Right lobe of liver (tissue), 6 donors: ENCODE measurements at places on chromosomes 6 and 20. TPM values are rescaled to one million over a fixed set of nuclear protein-coding genes. Genes with fewer than 3 reads are reported as not detected.
A peak's percentile ranks its signal among the peaks of the same experiment; 100 is the strongest.

DNA sequence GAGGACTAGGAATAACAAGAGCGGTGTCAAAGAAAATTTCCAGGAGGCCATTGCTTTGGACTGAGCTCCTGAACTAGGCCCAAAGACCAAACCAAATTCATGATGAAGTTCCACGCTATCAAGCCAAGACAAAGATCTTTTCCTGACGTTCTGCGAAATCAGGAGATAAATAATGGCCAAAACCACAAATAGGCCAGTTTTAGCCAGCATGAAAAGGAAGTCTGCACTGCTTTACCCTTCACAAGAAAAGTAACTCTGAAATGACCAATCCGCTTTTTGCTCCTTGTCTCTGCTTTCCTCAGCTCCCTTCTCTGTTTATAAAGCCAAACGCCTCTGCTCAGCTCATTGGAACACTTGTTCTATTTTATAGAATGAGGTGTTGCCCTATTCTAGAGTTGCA is 6.7 kb downstream of the NCOA5 start:
- no peak overlapping the region for H3K4me3 ChIP-seq
- peaks cover 24% of the 10 kb centered on the region for H3K4me1 ChIP-seq
- peaks cover 8% of the 10 kb centered on the region for H3K36me3 ChIP-seq
- no peaks in the 10 kb centered on the region for H3K27me3 ChIP-seq
- no peak overlapping the region for H3K27ac ChIP-seq
- no peak for DNase-seq

DNA sequence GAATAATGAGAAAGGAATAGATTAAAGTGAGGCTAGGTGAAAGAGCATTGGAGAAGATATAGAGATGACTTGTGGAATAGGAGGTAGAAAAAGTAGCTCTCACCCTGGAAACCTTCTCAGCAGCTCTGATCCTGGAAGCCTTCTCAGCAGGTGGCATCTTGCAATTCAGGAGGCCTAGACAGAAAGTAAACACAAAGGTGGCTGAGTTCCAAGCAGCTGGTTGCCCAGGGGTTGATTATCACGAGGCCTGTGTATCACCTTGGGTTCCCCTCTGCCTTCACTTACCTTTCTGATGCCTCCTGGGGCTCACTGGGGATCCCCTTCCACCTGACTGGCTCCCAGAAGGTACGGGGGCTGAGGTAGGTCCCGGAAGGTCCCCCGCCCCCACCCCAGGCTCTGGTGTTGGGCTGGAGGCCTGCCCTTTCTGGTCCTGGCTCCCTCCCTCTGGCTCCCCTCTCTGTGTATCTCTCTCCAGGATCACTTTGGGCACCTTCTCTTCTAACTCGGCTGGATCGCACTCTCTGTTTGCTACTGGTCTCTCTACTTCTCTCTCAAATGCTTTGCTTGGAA is 9.7 kb downstream of the MDC1 start:
- no peaks in the 10 kb centered on the region for H3K27me3 ChIP-seq
- H3K4me3 ChIP-seq, result no peak overlapping the region
- H3K27ac ChIP-seq, result no peak overlapping the region

- peaks cover 3% of the 10 kb centered on the region for H3K36me3 ChIP-seq
- no peak overlapping the region for H3K4me3 ChIP-seq
- no peaks in the 10 kb centered on the region for H3K27me3 ChIP-seq
Observed at GRCh38 chr6:32187009-32187709, 2.8 kb downstream of the PBX2 start.

- H3K4me1 ChIP-seq, result no peaks in the 10 kb centered on the region
- no peak overlapping the region for H3K27ac ChIP-seq
- no peak overlapping the region for H3K4me3 ChIP-seq
- no peaks in the 10 kb centered on the region for H3K27me3 ChIP-seq
Observed at GRCh38 chr20:1505361-1505760, 14.1 kb upstream of the SIRPB2 start.

DNA sequence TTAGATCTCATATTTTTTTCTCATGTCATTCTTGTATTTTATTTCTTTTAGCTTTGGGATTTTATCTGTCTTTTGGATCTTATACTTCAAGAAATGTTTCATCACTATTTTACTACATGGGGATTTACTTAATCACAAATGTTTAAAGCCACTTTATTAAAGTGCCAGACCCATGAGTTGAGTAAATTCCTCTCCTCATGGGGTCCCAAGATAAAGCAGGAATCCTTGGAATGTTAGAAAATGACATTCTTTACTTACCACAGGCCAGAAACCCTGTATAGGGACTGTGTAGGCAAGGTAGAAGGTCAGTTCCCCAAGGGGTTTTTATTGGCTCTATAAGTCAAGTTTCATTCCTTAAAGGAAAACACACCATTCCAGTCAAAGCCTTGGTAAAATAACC is 28.4 kb upstream of the OR2J2 start:
- H3K27ac ChIP-seq, result no peak overlapping the region
- H3K4me1 ChIP-seq, result no peaks in the 10 kb centered on the region
- H3K36me3 ChIP-seq, result no peaks in the 10 kb centered on the region
- no peaks in the 10 kb centered on the region for H3K27me3 ChIP-seq
- no peak overlapping the region for H3K4me3 ChIP-seq

DNA sequence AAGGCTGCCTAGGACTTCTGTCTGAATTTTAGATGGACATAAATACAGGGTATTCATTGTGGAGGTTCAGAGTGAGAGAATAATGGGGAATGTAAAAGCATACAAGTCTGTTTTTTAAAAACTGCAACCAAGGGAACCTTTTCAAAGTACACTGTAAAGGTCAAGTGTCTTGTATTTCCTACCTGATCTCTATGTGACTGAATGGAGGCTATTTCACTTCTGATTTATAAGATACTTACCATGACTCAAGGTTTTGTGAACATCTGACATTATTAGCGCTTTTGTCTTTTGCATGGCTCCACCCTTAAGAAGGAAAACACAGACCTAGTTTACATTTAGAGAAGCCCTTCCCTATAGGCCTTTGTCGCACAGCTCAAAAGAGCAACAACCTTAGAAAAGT is 126.5 kb downstream of the ZFAND3 start:
- H3K27ac ChIP-seq, result no peak overlapping the region
- H3K4me1 ChIP-seq, result no peaks in the 10 kb centered on the region
- no peak overlapping the region for H3K4me3 ChIP-seq
- H3K36me3 ChIP-seq, result no peaks in the 10 kb centered on the region
- H3K27me3 ChIP-seq, result no peaks in the 10 kb centered on the region

- H3K4me3 ChIP-seq, result peak overlapping the region; percentile 92
- H3K4me1 ChIP-seq, result no peaks in the 10 kb centered on the region
- H3K27ac ChIP-seq, result no peak overlapping the region
Observed at GRCh38 chr20:37693242-37693634, 592 bp upstream of the CTNNBL1 start.

GRCh38 chr6:94955156-94955555 is 622.2 kb upstream of the MANEA start:
- H3K4me1 ChIP-seq, result no peaks in the 10 kb centered on the region
- H3K36me3 ChIP-seq, result no peaks in the 10 kb centered on the region
- no peak overlapping the region for H3K27ac ChIP-seq
- no peaks in the 10 kb centered on the region for H3K27me3 ChIP-seq

GRCh38 chr6:145819994-145820393 is 5.4 kb upstream of the FBXO30 start:
- H3K27ac ChIP-seq, result no peak overlapping the region
- no peak for DNase-seq
- H3K4me3 ChIP-seq, result no peak overlapping the region
- H3K36me3 ChIP-seq, result no peaks in the 10 kb centered on the region

GRCh38 chr6:4291453-4292403 is 156.4 kb upstream of the ECI2 start:
- no peaks in the 10 kb centered on the region for H3K27me3 ChIP-seq
- H3K27ac ChIP-seq, result no peak overlapping the region
- no peak for DNase-seq
- no peaks in the 10 kb centered on the region for H3K4me1 ChIP-seq
- no peak overlapping the region for H3K4me3 ChIP-seq

- DNase-seq, result no peak
- H3K4me1 ChIP-seq, result no peaks in the 10 kb centered on the region
- H3K36me3 ChIP-seq, result no peaks in the 10 kb centered on the region
- no peak overlapping the region for H3K4me3 ChIP-seq
Observed at GRCh38 chr6:161053103-161053502, 61.5 kb downstream of the MAP3K4 start.

DNA sequence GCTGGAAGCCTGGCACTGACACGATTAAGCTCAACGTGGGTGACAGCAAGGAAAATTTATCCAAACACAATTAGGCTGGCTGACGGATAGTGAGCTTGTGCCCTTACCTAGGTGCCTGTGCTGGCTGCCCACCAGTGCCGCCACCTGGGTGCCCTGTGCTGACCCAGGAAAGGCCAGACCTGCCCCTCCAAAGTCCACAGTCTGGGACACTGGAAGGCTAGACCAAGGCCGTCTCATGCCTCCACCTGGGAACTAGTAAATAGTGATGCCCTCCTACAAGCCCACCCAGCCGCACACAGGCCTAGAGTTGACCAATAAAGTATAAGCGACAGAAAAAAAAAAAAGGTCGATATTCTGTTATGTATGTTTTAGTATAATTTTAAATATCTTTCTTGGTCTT is 142.6 kb upstream of the MCHR2 start:
- H3K27ac ChIP-seq, result no peak overlapping the region
- H3K4me3 ChIP-seq, result no peak overlapping the region
- no peaks in the 10 kb centered on the region for H3K27me3 ChIP-seq
- no peaks in the 10 kb centered on the region for H3K4me1 ChIP-seq

DNA sequence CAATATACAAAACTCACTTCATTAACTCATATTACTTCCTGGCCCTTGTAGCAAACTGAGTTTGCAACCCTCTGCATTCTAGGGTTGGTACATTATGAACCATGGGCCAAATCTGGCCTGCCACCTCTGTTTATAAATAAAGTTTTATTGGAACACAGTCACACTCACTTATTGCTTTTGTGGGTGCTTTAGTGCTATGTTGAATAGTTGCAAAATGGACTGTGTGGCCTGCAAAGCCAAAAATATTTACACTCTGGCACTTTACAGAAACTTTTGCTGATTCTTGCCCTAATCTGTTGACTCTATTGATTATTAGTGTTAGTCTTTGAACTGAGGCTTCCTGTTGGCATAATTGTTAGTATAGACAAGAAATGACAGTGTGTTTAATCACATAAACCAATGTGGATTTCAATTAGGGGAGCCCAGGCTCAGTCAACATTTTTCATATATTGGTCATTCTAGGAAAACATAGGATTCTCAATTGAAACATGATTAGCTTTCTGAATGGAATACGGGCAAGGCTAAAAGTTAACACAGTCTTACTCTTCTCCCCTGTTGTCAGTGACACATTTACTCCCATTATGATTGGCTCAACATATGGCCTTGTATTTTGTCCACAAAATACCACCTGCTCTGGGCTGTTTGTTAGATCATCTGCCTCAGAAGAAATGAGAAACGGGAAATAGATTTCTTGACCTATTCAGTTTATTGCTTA is 241.9 kb upstream of the ZFP64 start:
- DNase-seq, result no peak
- H3K4me3 ChIP-seq, result no peak overlapping the region
- no peaks in the 10 kb centered on the region for H3K36me3 ChIP-seq
- H3K27me3 ChIP-seq, result no peaks in the 10 kb centered on the region
- H3K4me1 ChIP-seq, result no peaks in the 10 kb centered on the region
- no peak overlapping the region for H3K27ac ChIP-seq

DNA sequence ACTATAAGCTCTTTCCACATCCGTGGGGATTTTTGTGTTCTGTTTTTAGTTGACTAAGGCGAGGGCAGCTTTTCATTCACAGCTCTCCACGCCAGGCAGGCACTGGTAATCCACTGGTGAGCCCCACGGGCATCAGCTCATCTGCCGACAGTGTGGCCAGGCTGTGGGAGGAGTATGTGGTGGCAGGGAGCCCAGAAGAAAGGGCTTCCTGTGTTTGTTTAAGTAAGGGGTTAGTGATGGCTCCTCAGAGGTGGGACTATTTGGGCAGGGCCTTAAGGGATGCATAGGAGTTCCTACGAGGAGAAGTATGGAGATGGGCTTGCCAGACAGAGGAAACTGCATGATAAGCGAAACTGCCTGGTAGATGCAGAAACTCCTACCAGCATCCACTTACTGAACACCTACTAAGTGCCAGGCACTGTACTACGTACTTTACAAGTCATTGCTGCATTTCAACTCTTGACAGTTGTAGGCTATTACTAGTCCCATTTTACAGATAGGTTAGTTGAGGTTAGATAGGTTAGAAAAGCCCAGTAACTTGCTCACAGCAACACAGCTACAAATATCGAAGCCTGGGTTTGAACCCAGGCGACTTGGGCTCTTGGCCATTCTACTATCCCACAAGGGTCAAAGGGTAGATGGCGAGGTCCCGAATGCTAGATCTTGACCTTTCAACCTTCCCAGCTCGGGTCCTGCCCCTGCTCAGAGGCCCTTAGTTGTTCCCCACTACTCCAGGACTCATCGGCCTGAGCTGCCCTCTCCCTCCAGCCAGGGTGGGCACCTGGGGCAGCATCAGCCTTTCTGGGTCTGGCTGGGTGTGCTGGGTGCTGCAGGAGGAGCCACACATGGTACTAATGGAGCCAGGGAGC is 55.1 kb downstream of the CEBPB start:
- no peak for DNase-seq
- no peaks in the 10 kb centered on the region for H3K36me3 ChIP-seq
- H3K4me1 ChIP-seq, result peaks cover 34% of the 10 kb centered on the region
- H3K27ac ChIP-seq, result no peak overlapping the region
- H3K27me3 ChIP-seq, result no peaks in the 10 kb centered on the region
- H3K4me3 ChIP-seq, result no peak overlapping the region

DNA sequence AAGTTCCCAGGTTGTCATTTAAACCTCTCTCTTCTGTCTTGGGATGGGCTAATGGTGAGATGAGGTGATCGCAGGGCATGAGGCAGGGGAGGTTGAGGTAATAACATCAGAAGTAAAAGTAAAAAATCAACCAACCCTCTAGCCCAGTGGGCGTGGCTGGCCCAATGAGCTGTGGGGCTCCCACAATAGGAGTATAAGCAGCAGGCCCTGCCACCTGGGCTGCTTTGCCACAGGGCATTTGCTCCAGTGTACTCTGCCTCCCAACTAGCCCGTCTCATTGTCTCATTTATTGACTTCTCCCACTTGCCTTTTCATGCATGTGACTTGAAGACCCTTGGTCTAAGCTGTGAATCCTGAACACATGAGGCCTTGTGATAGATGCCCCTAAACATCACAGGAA is 62.8 kb downstream of the PHACTR3 start:
- no peaks in the 10 kb centered on the region for H3K36me3 ChIP-seq
- DNase-seq, result no peak

- H3K27ac ChIP-seq, result no peak overlapping the region
- H3K27me3 ChIP-seq, result no peaks in the 10 kb centered on the region
- DNase-seq, result no peak
- no peaks in the 10 kb centered on the region for H3K36me3 ChIP-seq
- H3K4me3 ChIP-seq, result no peak overlapping the region
- H3K4me1 ChIP-seq, result no peaks in the 10 kb centered on the region
Observed at GRCh38 chr6:66065313-66065712, 358.3 kb upstream of the EYS start.

- no peaks in the 10 kb centered on the region for H3K36me3 ChIP-seq
- DNase-seq, result no peak
- H3K4me3 ChIP-seq, result no peak overlapping the region
Observed at GRCh38 chr6:52754443-52754842, 8.8 kb downstream of the GSTA2 start.

GRCh38 chr6:44867571-44868334 is 460.4 kb upstream of the RUNX2 start:
- H3K4me1 ChIP-seq, result no peaks in the 10 kb centered on the region
- H3K27ac ChIP-seq, result no peak overlapping the region
- no peak for DNase-seq
- no peak overlapping the region for H3K4me3 ChIP-seq
- no peaks in the 10 kb centered on the region for H3K36me3 ChIP-seq

The OXT gene
- total RNA-seq, result 25.7 TPM

The CLDN20 gene
- not detected for total RNA-seq

The VSTM2L gene
- 2.5 TPM for total RNA-seq

The DLL1 gene
- total RNA-seq, result 2.0 TPM
